ENCODE measurements at places on chromosomes 11 and 22.

GRCh38 chr11:28170759-28171158, 62.6 kb downstream of the METTL15 start:
- no peak for DNase-seq

- DNase-seq = no peak
Measured at GRCh38 chr11:105344938-105345337, 205.4 kb upstream of the CARD18 start.

GRCh38 chr11:33997584-33998251, 53.8 kb upstream of the CAPRIN1 start:
- DNase-seq = no peak

DNA sequence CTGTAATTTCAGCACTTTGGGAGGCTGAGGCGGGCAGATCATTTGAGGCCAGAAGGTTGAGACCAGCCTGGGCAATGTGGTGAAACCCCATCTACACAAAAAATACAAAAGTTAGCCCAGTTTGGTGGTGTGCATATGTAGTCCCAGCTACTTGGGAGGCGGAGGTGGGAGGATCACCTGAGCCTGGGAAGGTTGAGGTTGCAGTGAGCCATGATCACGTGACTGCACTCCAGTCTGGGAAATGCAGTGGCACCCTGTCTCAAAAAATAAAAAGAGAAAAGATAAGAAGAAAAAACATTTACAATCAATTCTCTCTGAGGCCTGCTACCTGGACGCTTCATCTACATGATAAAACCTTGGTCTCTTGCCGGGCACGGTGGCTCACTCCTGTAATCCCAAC, 7.2 kb upstream of the CBL start:
- DNase-seq = no peak

DNA sequence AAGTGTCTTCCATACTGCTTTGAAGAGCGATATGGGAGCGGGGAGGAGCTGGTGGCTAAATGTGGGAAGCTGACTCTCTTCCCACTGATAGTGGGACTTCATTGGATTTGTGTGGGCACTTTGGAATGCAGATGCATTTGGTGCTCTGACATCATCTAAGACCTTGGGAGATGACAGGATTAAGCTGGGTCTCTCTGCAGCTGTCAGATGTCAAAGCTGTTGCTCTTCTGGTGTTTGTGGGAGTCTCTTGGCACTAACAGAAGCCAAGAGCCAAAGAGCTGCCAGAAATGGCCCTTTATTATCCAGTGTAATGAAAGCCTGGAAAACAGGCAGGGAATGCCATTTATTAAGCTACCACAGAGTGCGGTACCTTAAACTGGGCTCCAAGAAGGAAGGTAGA, 20.6 kb downstream of the GRAMD1B start:
- DNase-seq = no peak

- DNase-seq = no peak
Measured at GRCh38 chr11:86798988-86799387, 1.4 kb upstream of the PRSS23 start.

GRCh38 chr11:12981676-12982522, 27.2 kb upstream of the RASSF10 start:
- DNase-seq = no peak

- no peak for DNase-seq
Measured at GRCh38 chr11:126135235-126136176, 72.8 kb upstream of the CDON start.

DNA sequence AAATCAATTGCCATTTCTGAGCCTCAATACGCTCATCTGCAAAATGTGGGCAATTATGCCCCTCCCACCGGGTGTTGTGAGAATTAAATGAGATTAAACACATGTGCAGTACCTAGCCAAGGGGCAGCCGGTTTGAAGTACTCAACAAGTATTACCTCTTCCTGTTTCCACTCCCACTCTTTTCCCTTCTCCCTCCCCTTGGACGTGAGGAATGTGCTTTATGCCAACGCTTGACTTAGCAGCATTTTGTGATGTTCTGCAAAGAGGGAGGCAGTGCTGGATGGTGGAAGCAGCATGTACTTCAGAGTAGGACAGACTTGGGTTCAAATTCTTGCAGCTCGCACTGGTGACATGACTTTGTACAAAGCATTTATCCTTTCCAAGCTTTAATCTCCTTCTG, 306.0 kb downstream of the BUD13 start:
- DNase-seq = no peak

DNA sequence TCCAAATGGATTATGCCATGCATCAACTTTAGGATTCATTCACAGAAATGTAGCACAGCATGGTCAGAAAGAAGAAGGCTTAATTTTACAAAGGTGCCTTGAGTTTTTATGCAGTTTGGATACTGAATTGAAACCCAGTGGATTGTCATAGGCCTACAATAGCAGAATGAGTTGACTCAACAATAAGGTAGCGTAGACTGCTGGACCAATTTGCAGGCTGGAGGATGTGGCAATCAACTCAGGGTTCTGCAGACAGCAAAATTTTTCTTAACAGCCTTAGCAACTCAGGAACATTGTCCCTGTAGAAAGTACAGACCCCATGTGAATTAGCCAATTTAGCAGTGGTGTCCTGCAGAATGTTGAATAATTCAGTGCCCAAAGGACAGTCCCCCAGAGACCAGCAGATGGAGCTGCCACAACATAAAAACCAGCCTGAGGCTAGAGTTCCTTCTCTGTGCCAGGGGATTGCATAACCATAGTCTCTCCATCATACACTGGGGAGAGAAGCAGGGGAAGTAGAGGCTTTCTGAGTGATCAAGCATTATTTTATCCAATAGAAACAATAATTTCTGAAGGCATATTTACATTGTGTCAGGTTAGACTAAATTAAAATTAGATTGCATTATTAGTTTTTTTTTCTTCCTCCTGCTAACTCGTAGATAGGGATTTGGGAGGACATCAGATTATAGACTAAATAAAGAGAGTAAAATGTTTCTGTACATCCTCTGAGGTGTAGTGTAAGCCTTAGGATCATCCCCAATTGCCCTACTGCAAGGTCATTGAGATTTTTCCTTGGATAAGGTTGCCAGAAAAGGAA, 20.3 kb upstream of the MRPL17 start:
- no peak for DNase-seq

DNA sequence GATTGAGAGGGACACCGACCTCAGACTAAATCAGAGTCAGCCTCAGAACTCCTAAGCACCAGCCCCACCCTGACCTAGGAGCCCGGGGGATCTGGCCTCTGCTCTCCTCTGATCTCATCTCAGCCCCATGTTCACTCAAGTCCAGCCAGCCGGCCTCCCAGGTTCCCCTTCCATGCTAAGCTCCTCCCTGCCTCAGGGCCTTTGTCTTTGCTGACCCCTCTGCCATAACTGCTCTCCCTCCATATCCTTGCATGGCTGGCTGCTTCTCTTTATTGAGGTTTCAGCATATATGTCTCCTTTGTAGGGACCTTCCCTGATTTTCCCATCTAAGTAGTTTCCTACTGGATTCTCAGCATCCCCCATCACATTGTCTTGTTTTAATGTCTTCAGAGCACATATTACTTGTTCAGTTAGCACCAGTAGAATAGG, 780 bp upstream of the SLC15A3 start:
- DNase-seq = no peak

- no peak for DNase-seq
Measured at GRCh38 chr11:121163658-121164308, 62.7 kb downstream of the TECTA start.

GRCh38 chr11:61039916-61040315, 62.4 kb upstream of the CD5 start:
- DNase-seq = no peak

DNA sequence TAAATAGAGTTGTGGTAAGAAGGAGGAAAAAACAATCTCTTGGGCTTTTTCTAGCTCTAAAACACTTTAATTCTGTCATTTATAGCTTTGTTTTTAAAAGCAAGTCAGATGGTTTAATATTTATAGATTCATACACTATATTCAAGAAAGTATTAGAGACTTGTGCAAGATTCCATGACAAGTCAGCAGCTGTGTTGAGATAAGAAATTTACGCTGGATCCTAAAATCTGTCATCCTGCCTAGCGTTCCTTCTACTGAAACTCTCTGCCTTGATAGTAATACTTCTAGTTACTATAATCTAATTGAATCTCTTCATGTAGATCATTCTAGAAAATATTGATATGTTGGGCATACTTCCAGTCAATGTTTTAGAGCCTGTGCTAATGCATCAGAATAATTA, 721.8 kb downstream of the CNTN5 start:
- no peak for DNase-seq

DNA sequence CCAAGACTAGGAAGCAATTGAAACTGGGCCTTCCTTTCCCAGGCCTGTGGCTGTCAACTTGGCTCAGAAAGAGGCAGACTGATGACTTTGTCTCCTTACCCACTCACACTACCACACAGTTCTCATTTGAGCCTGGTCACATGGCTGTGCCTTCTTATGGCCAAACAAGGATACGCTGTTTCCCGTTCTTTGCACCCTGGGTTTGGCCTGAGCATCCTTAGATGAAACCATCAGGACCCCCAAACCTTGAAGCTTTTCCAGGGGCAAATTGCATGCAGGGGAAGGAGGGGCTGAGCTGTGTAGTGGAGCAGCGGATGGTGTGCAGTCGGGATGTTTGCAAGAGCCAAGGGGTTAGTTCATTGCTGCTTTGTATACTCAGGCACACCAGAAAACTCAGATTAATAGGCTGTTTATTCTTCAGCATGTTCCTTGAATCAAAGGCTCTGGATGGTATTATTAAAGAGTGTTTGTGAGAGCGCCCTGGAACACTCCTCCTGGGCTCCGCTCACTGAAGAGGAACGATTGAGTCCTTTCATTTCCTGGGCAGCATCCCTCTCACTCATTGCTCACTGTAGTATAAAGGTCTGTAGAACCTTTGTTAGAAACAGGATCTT, 69.8 kb downstream of the ARFGAP2 start:
- no peak for DNase-seq

DNA sequence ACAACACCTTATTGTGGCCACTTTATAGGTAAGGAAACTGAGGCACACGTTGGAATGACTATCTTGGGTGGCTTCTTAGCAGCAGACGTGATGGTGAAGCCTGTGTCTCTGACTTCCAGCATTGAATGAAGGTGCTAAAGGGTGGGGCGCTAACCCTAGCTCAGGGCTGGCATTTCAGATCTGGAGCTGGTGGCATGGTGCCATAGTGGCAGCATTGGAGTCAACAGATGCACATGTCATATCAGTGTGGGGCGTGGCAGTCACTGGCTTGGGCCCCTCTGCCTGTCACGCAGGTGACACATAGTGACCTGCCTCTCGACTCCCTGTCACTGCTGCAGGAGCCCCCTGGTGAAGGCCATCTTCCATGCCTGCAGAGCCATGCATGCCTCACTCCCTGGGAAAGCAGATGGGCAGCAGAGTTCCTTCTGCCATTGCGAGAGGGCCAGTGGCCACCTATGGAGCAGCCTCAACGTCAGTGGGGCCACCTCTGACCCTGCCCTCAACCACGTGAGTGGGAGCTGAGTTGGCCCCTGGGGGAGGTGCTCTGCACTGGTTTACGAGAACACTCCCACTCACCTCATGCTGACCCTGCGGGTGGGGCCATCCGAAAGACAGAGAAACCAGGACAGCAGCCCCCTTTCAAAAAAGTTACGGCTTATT, 14.8 kb downstream of the SHISA8 start:
- DNase-seq = no peak

DNA sequence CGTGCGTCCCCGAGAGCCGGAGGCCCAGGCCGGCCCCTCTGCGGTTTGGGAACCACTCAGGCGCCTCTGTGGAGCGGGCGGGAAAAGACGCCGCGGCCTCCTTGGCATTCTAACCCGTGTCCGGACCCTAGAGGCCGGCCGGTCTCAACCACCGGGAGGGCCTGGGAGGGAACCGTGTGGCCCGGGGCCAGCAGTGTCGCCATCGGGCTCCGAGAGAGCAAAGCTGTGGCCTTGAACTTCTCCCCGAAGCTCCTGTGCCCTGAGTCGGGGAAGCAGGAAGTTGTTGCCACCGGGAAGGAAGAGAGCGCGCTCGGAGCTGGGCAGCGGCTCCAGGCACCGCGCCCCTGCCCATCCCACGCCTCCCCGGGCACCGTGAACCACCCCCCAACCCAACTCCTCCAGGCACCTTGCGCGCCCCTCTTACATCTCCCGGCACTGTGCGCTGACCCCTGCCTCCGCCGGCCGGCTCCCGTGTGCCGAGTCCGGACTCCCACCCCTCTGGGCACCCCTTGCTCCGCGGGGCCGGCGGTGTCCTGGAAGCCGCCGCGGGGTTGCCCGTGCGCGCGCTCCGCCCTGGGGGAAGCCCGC, 80.0 kb upstream of the PPARA start:
- DNase-seq = peak; percentile 22

- no peak for DNase-seq
Measured at GRCh38 chr22:21946262-21946925, 6.3 kb downstream of the PPM1F start.

DNA sequence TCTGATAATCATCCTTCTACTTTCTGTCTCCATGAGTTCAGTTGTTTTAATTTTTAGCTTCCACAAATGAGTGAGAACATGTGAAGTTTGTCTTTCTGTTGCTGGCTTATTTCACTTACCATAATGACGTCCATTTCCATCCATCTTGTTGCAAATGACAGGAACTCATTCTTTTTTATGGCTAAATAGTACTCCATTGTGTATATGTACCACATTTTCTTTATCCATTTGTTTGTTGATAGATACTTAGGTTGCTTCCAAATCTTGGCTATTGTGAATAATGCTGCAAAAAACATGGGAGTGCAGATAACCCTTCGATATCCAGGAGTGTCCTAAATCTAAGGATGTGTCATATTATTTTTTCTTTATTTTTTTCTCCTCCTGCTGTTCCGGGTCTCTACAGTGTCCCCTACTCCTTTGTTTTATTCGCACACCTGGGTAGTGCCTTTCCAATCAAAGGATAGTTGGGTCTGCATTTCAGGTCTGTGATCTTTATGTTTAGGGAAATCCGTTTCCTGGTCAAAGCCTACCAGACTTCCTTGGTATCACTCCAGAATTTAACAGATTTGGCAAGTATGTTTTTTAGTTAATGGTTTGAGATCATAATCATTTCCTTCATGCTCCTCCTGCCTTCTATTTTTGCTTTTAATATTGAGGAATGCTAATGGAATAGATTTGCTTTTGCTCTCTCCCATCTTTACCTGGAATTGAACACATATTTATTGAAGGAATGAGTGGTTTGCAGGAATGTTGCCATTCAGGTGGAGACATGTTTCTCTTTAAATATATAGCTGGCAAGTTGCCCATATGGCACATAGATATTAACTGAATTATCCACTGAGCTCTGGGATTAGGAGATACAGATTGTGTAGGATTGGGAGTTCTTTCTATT, 53.7 kb downstream of the ARHGEF12 start:
- no peak for DNase-seq

DNA sequence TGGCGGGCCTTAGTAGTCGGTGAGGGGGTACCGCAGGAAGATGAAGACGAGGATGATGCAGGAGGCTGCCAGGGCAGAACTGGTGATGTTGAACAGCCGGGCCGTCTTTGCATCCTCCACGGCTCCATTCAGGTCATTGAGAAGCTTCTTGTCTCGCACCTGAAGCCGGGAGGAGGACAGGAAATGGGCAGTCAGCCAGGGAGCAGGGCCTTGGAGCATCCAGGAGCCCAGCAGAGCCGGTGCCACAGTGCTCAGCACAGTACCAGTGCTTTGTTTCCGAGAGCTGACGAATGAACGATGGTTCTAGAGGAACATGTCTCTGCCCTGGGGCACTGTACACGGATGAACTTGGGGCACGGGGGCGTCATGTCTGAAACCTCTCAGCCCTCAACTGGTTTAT, 15.1 kb downstream of the IFITM10 start:
- DNase-seq = no peak
